Stimulated activated CD8-positive, alpha-beta memory T cell treated with anti-CD3 and anti-CD28 coated beads, Interleukin-15, amount 100 ng/mL, for 24 hours (primary cell): ENCODE measurements at places on chromosomes 2 and 18.

GRCh38 chr2:23568626-23569190, 183.7 kb downstream of the KLHL29 start:
- no peak for DNase-seq

DNA sequence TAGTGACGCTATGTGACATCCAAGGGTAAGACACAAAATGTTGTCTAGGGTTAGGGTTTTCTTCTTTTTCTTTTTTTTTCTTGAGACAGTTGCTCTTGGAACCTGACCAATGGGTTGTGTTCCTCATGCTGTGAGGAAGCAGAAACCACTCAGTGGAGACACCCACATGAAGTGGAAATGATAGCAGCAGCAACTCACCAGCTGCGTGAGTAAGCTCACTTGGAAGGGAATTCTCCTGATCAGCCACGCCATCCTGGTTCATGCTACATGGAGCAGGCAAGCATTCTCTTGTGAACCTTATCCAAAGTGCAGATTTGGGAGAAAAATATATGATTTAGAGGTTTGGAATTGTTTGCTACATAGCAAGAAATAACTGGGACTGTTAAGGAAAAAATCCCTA, 863.7 kb downstream of the EPHA4 start:
- no peak for DNase-seq

DNA sequence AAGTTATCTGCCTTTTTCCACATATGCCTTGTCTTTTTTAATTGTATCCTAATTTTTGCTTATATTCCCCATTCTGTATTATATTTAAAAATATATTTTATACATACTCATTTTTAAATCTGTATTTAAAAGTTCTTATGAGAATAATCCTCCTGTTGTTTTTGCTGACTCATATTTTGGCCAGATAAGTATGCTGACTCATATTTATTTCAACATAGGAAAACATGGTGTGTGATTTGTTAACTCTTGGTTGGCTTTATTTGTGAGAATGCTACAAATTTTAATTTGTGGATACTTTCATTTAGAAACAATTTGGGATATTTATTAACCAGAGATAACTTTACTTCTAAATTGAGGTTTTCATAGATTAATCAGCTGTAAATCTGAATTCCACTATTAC, 587.7 kb downstream of the CPS1 start:
- DNase-seq = no peak

DNA sequence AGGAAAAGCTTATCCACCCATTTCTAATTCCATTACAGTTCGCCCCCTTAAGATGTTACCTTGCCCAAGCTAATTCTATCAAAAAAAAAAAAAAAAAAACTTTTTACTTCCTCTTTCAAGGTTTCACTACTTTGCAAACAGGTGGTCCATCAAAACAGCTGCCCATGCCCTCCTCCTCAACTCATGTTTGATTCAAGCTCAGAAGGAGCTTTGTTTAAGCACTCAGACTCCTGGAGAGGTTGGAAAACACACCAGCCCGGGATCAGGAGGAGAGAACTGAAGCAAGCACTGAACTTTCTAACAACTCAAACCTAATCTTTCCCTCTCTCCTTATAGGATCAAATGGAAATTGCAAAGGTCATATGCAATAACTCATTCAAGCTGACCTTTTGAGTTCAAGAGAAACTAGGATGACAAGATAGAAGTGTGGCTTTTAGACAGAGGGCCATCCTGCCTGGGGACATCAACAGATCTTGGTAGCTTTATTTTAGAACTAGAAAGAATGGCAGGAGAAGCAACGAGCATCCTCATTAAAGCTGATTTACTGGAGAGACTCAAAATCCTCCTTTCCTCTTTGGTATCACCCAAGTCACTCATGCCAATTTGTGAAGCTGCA, 28.3 kb upstream of the FZD7 start:
- no peak for DNase-seq

DNA sequence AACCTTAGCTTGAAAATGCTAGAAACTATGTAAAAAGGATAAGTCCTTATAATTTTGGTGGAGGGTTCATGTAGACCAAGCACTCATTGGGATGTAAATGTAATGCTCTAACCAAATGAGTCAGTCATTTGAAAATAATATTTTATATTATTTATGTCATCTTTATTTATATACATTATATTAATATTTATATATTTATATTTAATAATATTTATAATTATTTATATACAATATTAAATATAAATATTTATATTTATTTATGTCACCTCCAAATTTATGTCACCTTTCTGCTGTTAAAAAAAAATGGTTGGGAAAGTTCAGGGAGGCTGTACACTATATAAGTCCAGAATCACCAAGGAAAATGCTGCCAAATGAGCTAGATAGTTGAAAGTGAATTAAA, 254.3 kb downstream of the FIGN start:
- no peak for DNase-seq

DNA sequence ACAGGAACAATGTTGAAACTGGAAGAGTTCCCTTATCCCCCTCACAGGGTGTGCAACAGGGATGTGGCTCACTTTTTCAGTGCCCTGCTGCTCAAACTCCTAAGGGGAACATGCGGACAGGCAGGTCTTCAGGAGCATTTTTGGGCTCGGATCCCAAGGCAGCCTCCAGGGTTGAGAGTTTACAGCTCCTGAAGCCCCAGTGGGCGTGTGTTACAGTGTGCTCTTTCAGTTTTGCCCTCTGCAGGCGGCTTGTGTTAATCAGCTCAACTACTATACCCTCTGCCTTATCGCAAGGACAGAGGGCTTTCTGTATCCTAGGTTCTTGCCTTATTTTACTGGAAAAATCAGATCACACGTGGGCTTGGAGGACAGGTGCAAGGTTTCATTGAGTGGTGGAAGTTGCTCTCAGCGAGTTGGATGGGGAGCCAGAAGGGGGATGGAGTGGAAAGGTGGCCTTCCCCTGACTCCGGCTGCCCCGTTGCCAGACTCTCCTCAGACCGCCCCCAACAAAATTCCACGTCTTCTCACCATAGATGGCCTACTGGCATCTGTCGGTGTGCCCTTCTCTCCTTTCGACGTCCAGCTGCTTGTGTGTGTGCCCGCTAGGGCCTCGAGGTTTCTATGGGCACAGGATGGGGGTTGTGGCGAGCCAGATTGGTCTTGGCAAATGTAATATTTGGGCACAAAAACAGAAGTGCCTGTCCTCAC, 541.9 kb downstream of the TMX3 start:
- no peak for DNase-seq

GRCh38 chr2:12642859-12643258, 73.9 kb upstream of the TRIB2 start:
- no peak for DNase-seq

GRCh38 chr2:98771721-98772524, 41.0 kb upstream of the MGAT4A start:
- no peak for DNase-seq

GRCh38 chr18:57631697-57632096, 10.1 kb upstream of the NARS1 start:
- no peak for DNase-seq

- no peak for DNase-seq
These were observed at the start of gene ARHGEF4 for GRCh38 chr2:130836501-130837174. Gene ARHGEF4, plus strand, starts transcription at chr2:130836914. Its CDS starts 40 bp downstream, at chr2:130836954.

- DNase-seq = no peak
These were observed 3.4 kb downstream of the PLB1 start for GRCh38 chr2:28499282-28499681.

- no peak for DNase-seq
These were observed 98.6 kb downstream of the BABAM2 start for GRCh38 chr2:27989149-27989548.

GRCh38 chr2:236180076-236180816, 12.1 kb upstream of the GBX2 start:
- DNase-seq = no peak

GRCh38 chr18:52391810-52392559, 52.0 kb downstream of the DCC start:
- DNase-seq = no peak

DNA sequence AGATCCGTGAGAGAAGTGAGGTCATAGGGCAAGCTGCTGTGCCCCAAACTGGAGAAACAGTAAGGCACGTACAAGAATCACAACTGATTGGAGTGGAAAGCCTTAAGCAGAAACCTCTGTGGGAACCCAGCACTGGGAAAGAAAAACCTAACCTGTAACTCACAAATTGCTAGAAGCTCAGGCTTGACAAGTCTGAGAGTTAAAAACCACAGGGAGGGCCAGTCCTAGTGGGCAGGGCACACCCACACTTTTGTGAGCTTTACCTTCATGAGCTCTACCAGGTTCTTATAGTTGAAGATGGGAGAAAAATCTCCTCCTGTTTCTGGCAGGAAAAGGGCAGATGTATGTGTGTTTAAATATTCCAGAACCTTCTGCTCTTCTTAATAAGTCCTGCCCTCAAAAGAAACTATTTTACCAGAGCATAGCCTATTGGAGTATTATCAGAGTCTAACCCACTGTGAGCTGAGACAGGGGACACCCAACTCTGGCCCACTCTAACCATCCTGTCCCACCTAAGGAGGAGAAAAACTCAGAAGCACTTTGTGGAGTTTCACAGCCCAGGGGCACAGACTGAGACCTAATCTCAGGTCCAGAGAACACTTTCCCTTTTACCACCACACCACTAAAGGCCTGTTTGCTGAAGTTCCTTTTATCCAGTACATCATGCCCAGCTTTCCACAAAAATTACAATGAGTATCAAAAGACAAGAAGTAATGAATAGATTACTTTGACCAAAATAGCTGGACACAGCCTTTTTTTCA, 1265.7 kb upstream of the CHAC2 start:
- no peak for DNase-seq

- DNase-seq = no peak
These were observed 38.5 kb downstream of the SH3BP4 start for GRCh38 chr2:234990300-234990699.

DNA sequence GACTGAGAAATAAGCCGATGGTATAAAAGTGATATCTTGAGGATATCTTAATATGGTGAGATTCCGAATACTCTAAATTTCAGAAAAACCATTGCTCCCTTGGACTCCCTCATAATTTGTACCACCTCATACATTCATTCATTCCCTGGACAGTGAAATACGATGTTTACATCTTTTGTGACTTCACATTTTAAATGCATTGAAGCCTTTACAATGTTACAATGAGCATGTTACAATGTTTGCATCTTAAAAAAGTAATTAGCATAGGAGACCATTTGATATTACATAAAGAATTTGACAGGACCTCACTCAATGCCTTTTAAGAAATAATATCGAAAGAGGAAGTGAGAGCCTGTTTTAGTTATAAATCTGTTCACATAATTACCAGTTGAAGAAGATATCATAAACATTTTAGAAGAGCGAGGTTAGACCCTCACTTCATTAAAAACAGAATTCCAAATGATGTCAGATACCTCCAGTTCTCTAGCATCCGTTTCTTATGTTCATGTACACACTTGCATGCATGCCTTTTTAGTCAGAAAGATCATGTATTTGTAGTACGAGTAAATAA, 372.0 kb downstream of the ARHGAP15 start:
- no peak for DNase-seq

DNA sequence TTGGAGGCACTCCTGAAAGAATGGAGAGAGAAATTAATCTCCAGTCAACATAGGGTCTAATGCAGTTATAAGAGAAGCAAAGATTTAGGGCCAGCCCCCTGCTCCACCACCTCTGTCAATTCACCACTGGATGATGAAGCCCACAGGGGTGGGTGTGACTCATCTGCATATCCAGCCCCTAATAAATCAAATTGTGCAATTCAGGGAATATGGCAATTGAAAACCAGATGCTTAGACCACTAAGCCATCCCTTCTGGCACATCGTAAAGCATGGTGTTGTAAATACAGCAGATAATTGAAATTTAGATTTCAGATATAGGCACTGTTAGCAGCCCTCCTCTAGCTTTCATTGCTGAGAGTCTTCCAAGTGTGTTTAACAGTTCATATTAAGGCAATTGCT, 541.4 kb downstream of the PARD3B start:
- DNase-seq = no peak

- DNase-seq = no peak
These were observed 5.8 kb upstream of the ADNP2 start for GRCh38 chr18:80103231-80103630.

- DNase-seq = no peak
These were observed 34.6 kb downstream of the ZNF516 start for GRCh38 chr18:76460482-76460881.

GRCh38 chr2:64350996-64351395, 103.0 kb upstream of the LGALSL start:
- no peak for DNase-seq

- no peak for DNase-seq
These were observed 14.9 kb upstream of the ZDBF2 start for GRCh38 chr2:206259376-206260187.

- no peak for DNase-seq
These were observed 51.9 kb downstream of the SLC16A14 start for GRCh38 chr2:230016844-230017243.

- no peak for DNase-seq
These were observed 171.5 kb downstream of the INO80D start for GRCh38 chr2:205914213-205915129.

DNA sequence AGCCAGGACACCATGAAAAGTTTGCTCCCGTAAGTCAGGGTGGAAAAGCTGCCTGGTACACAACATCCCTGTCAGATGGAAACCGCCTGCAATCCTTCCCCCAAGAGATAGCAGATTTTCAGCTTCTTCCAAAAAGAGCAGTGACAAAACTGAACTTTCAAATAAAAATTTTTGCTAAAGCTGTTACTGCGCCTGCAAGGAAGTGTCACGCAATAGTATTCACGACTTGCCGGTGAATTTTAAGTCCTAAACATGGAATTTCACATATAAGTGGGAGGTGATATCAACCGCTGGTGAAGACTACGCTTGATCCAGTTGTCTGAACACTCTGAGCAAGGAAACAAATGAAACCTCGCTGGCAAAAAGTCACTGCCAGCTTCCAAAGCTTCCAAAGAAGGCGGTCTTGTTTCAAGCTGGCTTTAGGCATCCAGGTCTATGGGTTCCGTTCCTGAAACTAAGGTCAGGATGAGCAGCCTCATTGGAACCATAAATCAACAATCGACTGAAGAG, 2.8 kb downstream of the COL6A3 start:
- DNase-seq = no peak

DNA sequence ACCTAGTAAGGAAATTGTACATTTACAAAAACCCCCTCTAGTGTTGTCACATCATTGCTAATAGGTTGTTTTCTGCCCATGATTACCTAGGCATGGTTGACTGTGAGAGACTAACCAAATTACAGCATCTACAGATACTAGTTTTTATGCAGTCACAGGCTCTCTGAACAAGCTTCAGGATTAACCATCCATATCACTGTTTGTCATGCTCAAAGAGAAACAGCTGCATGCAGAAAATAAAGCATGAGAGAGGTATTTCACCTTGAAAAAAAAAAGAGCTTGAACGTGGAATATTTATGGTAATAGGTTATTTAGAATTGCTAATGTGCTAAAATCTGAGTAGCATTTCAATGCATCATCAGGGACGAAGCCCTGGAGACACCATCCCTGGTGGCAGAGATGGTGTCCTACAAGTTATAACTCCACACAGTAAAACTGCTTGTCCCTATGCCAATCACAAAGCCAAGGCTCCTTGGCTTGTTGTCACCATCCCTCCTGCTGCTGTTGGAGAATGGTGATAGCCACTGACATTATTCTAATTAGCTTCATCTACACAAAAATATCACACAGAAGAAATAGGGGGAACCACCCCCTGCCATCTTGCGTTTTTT, 5.4 kb downstream of the NEB start:
- no peak for DNase-seq
